GM12864 (cell line): ENCODE measurements at places on chromosomes 4 and X.

- DNase-seq: no peak
Measured at GRCh38 chrX:120377715-120378114, 15.8 kb downstream of the ATP1B4 start.

DNA sequence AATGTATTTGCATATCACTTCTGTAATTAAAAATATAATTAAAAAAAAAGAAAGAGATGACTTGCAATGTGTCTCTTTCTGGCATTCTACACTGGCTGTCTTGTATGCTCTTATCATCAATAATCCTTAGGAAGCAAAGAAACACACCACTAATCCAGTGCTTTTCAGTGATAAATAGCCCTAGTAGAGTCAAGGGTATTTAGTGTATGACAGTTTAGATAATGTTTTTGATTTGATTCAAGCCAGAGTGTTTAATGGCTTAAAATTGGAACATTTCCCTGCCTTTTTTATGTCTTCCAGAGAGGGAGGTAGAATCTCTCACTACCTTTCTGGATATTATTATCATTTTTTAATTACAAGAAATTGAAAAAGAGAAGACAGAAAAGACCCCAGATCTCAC is 48.6 kb upstream of the CXCL8 start:
- no peak for DNase-seq

- no peak for DNase-seq
Measured at GRCh38 chr4:123667496-123667895, 270.9 kb downstream of the SPRY1 start.

DNA sequence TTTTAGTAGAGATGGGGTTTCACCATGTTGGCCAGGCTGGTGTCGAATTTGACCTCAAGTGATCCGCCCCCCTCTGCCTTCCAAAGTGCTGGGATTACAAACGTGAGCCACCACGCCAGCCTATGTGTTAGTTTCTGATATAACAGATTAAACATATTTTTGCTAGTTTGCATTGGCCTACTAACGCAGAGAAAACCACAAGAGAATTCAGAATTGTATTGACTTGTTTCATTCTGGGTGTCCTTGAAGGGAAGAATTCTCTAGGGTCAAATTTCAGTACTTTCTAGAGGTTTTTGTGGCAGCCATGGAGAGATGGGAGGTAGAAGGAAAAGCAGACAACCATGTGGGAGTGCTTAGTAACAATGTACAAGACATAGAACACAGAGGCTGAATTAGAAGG is 46.1 kb upstream of the BMPR1B start:
- no peak for DNase-seq

DNA sequence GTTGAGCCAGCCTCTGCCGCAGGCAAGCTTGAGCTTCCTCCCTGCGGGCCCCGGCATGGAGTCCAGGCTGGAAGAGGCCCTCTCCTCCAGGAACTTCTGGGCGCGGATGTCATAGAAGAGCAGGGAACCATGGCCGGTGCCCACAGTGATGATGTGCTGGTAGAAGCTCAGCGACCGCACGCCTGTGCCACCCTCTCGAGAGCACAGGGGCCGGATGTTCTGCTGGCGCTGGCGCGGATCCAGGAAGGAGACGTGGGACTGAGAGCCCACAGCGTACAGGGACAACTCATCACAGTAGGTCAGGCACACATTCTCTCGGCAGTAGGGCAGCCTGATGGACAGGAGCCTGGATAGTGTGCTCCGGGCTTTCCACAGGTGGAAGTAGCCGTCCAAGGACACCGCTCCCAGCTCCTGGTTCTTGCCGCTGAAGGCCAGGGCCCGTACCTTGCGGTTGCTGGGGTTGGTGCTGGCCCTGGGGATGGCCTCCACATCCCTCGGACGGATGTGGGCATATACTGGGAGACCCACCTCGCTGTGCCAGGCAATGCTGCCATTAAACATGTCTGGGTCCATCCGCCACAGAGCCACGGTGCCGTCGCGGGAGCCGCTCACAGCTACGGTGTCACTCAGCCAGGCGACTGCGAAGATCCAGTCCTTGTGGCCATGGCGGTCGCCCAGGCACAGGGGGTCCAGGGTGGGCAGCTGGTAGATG is 1.2 kb downstream of the DCAF12L2 start:
- DNase-seq: no peak

DNA sequence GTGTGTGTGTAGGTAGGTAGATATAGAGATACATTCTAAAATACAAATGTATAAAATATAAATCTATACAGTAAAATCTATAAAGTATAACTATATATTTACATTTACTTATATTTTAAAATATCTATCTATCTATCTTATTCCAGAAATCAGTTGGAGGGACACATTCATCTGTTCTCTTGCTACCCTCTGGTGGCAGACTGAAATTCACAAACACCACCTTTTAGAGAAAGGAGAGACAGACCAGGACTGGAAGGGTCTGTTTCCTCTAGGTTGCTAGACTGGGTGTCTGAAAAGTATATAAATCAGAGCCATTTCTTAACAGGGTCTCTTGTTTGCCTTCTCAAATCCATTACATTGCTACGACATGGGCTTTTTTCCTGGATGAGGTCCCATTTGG is 343.0 kb downstream of the OPHN1 start:
- no peak for DNase-seq

GRCh38 chr4:171834640-171835039 is 21.4 kb downstream of the GALNTL6 start:
- no peak for DNase-seq

DNA sequence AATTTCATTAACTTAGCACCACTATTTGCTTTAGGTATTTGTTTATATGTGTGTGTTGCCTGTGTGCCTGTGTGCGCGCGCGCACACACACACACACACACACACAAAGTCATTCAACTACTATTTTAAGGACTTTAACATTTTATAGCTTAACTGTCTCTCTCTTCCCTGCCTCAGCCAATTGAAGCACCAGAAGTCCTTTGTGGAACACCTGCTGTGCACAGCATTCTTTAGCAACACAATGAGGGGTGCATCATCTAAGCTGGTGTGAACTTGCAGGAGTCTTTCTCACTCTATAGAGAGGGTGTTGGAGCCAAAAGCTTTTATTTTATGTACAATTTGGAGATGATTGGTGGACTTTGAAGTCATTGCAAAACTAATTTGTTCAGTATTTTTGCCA is 31.3 kb downstream of the SLIT2 start:
- DNase-seq: no peak

- DNase-seq: no peak
Measured at GRCh38 chrX:83819304-83819703, 41.6 kb upstream of the CYLC1 start.

DNA sequence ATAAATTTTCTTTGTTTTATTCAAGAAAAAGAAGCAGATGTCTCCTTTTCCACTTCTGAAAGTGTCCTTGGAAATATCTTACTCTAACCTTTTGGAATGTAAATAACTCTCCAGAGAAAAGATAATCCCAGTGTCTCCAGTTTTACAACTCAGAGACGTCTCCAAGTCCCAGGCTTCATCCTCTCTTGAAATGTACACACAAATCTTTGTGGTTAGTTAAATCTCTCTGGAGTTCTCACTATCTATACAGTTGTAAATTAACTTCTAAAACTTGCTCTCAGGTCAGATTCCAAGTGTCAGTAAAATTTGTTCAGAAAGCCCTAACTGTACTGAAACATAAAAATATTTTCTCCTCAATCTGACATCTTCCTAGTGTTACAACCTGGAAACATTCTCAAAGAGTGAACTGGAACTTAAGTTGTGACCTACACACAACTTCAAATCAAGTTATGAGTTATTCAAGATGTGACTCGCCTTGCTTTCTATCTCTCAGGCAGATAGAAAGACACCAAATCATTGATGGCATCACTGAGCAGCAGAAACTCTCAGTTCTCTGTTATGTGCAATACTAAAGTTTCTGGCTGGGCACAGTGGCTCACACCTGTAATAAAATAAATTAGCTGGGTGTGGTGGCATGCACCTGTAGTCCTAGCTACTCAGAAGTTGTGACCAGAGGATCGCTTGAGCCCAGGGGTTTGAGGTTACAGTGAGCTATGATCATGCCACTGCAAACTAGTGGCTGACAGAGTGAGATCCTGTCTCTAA is 284.2 kb downstream of the RCHY1 start:
- DNase-seq: no peak

DNA sequence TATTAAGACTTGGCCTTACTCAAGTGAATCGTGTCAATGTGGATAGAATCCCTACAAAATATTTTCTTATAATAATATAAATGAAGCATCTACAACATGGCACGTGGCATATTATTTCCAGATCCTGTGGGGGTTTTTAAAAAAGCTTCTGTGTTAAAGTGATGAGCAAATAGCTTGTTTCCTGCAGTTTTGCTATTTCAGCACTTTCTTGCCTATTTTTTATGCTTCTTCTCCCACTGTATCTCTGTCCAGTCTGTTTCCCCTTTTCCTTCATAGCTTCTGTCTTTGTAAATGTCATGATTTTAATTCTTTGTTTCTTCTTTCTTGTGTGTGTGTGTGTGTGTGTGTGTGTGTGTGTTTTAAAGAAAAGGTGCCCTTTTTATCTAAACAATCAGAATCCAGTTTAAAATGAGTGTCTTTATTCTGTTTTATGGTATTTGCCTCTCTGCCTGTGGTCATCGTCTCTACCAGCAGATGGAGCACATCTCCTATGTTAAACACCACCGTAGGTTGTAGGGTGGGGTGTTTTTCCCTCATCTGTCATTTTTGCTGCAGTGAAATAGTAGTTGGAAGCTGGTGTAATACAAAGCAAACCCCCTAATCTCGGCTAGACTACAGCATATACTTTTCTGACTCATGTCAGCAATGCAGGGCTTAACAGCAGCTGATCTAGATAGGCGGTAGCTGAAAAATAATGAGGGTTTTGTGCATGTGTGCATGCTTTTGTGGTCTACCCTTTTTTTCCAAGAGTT is 33.1 kb downstream of the FTHL17 start:
- no peak for DNase-seq

- no peak for DNase-seq
Measured at GRCh38 chr4:146522869-146523205, 1.1 kb upstream of the SLC10A7 start.

DNA sequence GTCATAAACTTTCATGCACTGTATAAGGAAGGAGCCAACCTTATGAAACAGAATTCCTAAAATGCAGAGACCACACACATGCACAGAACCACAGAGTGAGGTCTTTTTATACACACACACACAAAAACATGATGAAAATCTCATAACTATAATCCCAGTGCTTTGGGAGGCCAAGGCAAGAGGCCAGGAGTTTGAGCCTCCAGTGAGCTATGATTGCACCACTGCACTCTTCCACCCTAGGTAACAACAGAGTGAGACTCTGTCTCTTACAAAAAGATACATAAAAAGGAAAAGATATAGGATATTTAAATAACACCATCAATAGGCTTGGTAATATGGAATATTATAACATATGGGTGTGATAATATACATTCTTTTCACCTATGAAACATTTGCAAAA is 10.6 kb downstream of the FGA start:
- DNase-seq: no peak

- no peak for DNase-seq
Measured at GRCh38 chr4:159526172-159526571, 423.3 kb downstream of the RAPGEF2 start.
